ENCODE measurements at places on chromosomes 11 and 22. TPM values are rescaled to one million over a fixed set of nuclear protein-coding genes. Genes with fewer than 3 reads are reported as not detected.

The BACE1 gene
- total RNA-seq: 0.21 TPM

- no peaks in the 10 kb centered on the region for H3K27me3 ChIP-seq
- no peak overlapping the region for H3K27ac ChIP-seq
- no peaks in the 10 kb centered on the region for H3K36me3 ChIP-seq
Measured at GRCh38 chr11:23097891-23098290, 237.6 kb upstream of the CCDC179 start.

GRCh38 chr11:72752088-72752914 lies at the start of gene ARAP1:
TSS of gene ARAP1 (minus strand) at chr11:72752408. CDS start at chr11:72727128, 25,280 bp downstream.
- peaks cover 53% of the 10 kb centered on the region for H3K4me1 ChIP-seq
- peak; percentile 68 for DNase-seq
- H3K27ac ChIP-seq: peak within 1 kb of the TSS; percentile 73
- H3K27me3 ChIP-seq: no peaks in the 10 kb centered on the region
- peak within 1 kb of the TSS; percentile 90 for H3K4me3 ChIP-seq
- peaks cover 6% of the 10 kb centered on the region for H3K36me3 ChIP-seq

DNA sequence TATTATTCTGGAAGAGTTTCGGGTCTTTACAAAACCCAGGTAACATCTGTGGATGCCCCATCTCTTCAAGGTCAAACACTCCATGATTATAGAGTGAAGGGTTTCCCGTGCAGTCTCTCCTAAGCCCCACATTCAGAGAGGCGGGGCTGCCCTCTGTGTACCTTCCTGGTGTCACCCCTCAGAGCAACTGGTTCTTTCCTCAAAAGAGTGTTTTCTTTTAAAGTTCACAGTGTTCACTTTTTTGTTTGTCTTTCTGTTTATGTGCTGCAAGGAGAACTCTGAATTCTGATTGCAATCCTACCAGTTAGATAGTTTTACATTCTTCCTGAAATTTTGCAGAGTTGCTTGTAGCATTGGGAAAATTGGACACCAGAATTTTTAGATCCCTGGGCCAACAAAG lies 190.2 kb downstream of the ADAMTS15 start:
- DNase-seq: no peak
- no peak overlapping the region for H3K27ac ChIP-seq
- H3K4me3 ChIP-seq: no peak overlapping the region
- no peaks in the 10 kb centered on the region for H3K36me3 ChIP-seq

- H3K4me3 ChIP-seq: no peak overlapping the region
- H3K27ac ChIP-seq: no peak overlapping the region
- no peaks in the 10 kb centered on the region for H3K36me3 ChIP-seq
- no peak for DNase-seq
Measured at GRCh38 chr11:72524711-72525110, 90.4 kb upstream of the CLPB start.

DNA sequence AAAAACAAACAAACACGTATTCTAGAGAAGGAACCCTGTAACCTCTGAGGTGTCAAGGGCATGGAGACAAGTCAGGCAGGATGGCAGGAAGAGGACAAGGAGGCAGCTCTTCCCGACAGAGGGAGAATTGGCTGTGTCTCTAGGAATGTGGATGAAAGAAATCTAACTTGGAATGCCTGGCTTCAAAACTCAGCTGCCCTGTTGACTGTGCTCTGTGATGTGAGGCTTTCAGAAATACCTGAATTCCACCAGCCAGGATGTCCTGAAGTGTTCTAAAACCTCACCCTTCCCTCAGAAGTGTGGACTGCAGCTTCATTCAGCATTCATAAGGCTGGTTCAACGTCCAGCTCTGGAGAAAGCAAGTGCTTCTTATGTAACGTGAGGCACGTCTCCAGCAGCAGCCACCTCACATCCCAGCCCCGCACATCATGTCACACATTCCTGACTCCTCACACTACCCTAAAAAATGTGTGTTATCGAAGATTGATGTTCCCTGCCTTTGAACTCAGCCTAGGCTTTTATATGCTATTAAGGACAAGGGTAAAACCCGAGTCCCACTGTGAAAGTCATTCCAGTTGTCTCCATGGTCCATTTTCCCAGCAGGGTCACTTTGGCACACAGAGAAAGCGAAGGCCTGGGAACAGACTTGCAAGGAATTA lies 398.9 kb downstream of the ETS1 start:
- H3K27me3 ChIP-seq: no peaks in the 10 kb centered on the region
- no peak overlapping the region for H3K4me3 ChIP-seq
- H3K27ac ChIP-seq: no peak overlapping the region
- DNase-seq: no peak
- H3K4me1 ChIP-seq: peaks cover 40% of the 10 kb centered on the region

The PRG3 gene
- total RNA-seq: not detected

The OR5M11 gene
- total RNA-seq: not detected

GRCh38 chr22:42679691-42680090 lies 30.5 kb upstream of the CYB5R3 start:
- no peaks in the 10 kb centered on the region for H3K4me1 ChIP-seq
- no peak overlapping the region for H3K4me3 ChIP-seq
- no peak overlapping the region for H3K27ac ChIP-seq
- no peaks in the 10 kb centered on the region for H3K27me3 ChIP-seq

- H3K4me3 ChIP-seq: no peak overlapping the region
- no peaks in the 10 kb centered on the region for H3K4me1 ChIP-seq
- H3K36me3 ChIP-seq: no peaks in the 10 kb centered on the region
- no peaks in the 10 kb centered on the region for H3K27me3 ChIP-seq
- DNase-seq: no peak
- H3K27ac ChIP-seq: no peak overlapping the region
Measured at GRCh38 chr11:2355000-2355644, 22.0 kb upstream of the CD81 start.

DNA sequence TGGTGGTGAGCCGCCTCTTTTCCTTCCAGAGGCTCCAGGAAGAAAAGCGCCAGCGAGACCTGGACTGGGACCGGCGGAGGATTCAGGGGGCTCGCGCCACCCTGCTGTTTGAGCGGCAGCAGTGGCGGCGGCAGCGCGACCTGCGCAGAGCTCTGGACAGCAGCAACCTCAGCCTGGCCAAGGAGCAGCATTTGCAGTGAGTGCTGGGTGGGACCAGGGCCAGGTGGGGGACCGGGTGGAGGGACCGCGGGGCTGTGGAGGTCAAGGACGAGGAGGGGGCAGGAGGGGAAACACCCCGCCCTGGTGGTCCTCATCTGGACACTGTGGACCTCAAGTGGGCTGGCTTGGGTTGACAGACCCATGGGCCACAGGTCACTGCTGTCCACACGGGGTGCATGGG lies 17.4 kb downstream of the RIBC2 start:
- no peak for DNase-seq
- no peaks in the 10 kb centered on the region for H3K27me3 ChIP-seq
- no peak overlapping the region for H3K4me3 ChIP-seq
- H3K4me1 ChIP-seq: peaks cover 7% of the 10 kb centered on the region
- H3K27ac ChIP-seq: no peak overlapping the region
- H3K36me3 ChIP-seq: no peaks in the 10 kb centered on the region

GRCh38 chr22:36816636-36817524 lies at the start of gene PVALB:
TSS of gene PVALB (minus strand) at chr22:36817035. CDS start at chr22:36817005, 30 bp downstream.
- DNase-seq: no peak
- no peaks in the 10 kb centered on the region for H3K36me3 ChIP-seq
- H3K27me3 ChIP-seq: peaks cover 25% of the 10 kb centered on the region
